Right renal cortex interstitium (tissue), 3 donors: ENCODE measurements at places on chromosomes 3 and 15.

DNA sequence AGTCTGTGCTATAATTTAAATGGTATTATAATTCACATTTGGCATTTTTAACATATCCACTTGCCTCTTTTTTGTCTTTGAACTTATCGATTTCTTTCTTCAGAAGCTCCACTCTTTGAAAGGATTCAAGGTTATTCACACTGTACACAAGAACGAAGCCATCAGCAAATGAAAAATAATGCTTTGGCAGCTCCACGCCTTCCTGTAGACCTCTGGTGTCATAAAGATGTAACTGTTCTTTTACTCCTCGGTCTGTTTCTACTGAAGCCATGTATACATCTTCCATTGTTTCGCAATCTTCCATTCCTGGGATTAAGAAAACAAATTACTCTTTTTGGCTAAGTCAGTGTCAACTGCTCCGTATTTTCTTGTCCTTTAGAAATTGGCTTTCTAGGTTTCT, 16.0 kb downstream of the NKIRAS1 start:
- no peak for DNase-seq

DNA sequence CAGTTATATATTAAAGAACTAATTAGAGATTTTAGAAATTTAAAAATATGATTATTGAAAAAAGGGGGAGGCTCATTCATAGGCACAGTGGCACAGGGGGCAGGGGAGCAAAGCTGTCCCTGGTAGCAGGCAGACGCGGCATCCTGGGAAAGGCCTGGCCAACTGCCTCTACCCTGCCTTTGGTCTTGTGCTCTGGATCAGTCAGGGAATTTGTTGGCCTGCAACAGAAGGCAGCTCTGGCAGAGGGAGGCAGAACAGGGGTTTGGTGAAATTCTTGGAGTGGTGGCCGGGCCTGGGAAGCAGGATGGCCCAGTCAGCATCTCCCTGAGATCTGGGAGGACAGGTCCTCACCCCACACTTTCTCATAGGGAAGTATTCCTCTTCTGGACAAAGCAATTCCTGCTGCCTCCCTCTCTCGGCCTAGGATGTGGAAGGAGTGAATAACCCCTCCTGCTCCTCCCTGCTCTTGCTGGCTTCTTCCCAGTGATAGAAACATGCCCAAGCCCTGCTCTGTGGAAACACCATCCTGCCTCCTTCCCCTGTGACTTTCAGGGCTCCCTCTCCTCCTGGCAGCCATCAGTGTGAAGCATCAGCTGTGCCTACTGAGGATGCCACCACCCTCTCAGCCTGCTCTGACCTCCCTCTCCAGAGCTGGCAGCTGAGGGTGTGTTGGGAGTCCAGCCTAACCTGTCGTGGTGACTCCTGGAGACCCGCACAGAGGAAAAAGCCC, 26.9 kb downstream of the PRR20G start:
- no peak for DNase-seq

DNA sequence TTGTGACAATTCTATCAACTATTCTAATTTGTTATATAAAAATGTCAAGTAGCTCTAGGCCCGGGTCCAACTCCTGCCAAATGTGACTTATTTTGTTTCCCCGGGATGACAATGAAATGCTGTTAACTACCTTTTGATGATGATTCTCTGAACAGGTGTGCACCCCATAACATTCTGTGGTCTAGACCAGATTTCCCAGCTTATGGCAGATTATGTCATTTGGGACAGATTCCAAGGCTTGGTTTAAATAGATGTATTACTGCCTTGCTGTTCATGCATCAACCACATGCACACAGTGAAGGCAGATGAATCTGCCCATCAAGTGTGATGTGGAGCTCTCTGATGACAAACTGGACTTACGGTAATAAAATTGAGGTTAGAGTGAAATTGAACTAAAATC, 150.5 kb downstream of the MECOM start:
- no peak for DNase-seq

- no peak for DNase-seq
Measured at GRCh38 chr15:74464216-74464615, 3.3 kb upstream of the UBL7 start.

DNA sequence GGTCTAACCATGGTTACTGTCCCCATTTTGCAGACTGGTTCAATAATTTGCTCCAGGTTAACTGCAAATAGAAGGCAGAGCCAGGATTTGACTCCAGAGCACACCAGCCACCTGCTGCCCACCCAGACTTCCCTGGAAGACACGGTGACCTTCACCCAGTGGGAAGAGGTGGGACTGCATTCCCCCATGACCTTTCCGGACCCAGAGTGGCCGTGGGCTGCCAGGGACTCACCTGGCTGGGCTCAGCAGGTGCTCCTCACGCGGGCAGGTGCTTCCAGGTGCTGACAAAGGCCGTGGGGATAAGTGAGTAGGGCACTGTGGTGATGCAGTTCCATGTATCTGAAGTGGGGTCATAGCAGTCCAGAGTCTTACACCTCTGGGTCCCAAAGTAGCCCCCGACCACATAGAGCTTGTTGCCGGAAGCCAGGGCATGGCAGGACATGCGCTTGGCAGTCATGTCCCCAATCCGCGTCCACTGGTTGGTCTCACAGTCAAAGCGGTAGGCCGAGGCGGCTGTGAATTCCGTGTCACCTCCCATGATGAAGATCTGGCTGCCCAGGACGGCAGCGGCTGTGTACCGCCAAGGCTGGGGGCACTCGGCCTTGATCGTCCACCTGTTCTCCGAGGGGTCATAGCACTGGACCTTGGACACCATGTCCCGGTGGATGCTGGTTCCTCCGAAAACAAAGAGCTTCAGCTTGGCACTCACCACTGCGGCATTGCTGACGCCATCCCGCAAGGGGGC, 26.8 kb downstream of the KLHL25 start:
- no peak for DNase-seq

- DNase-seq = no peak
Measured at GRCh38 chr3:184910664-184911063, 98.7 kb downstream of the VPS8 start.

DNA sequence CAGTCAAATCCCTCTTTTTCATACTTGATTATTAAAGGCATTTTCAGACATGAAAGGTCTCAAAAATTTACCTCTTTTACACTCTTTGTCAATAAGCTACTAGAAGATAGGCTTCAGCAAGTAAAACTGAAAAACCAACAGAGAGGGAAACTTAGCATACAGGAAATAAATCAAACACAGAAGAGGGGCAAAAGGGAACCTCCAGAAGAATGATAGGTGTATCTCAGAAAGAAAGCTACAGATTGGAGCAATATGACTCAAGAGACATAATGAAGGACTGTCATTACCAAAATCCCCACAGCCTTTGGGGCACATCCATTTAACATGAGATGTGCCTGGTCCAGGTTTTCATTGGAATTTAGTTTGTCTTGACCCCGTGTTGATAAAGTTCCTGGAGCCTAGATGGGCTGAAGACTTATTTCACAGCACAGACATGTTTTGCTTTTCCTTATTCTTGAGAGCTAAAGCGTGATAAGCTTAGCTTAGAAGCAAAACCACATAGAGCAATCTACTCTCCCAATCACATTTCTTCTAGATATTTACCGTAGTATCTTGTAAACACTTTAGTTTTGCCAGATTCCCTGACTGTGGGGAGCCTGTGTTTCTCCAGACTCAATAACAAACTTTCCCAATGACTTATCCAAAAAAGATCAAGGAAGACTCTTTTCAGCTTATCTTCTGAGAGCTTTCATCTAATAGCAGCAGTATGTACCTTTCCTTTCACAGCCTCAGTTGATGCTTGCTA, 11.7 kb downstream of the LRRFIP2 start:
- no peak for DNase-seq

- DNase-seq = no peak
Measured at GRCh38 chr3:62632510-62633294, 242.5 kb downstream of the CADPS start.

GRCh38 chr3:56323986-56324420, 144.3 kb downstream of the ERC2 start:
- no peak for DNase-seq

DNA sequence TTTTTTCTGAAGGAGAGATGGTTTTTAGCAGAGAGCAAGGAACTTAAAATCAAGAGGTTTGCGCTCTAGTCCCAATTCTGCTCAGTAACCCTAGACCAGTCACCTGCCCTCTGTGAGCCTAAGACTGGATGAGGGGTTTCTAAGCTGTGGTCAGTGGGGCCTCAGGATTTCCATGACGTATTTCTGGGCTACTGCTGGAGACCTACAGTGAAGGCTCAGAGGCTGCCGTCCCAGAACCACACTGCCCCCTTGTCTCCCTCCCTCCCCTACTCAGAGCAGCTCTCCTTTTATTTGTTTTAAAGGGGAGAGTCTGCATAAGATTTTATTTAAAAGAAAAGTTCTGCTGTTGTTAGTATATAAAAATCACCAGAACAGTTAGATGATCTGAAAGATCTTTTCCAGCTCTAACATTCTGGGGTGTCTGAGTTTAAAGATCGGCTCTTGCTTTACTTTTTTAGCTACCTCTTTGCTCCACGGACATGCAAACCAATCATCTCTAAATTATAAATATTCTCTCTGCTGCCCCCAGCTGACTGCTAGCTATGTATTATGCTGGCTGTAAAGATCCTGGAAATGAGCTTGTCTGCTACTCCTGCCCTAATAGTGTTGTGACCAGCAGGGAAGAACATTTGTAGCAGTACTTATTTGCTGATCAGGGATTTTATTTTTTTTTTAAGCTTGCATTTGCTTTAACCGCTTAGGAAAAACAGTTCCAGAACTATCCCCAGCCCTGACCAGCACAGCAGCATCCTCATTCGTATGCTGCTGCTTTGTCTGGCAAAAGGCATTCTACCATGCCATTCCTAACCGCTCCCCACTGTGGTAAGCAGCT, 28.6 kb upstream of the NDUFB4 start:
- no peak for DNase-seq

GRCh38 chr15:45285413-45285812, 33.4 kb downstream of the SLC28A2 start:
- DNase-seq = no peak

DNA sequence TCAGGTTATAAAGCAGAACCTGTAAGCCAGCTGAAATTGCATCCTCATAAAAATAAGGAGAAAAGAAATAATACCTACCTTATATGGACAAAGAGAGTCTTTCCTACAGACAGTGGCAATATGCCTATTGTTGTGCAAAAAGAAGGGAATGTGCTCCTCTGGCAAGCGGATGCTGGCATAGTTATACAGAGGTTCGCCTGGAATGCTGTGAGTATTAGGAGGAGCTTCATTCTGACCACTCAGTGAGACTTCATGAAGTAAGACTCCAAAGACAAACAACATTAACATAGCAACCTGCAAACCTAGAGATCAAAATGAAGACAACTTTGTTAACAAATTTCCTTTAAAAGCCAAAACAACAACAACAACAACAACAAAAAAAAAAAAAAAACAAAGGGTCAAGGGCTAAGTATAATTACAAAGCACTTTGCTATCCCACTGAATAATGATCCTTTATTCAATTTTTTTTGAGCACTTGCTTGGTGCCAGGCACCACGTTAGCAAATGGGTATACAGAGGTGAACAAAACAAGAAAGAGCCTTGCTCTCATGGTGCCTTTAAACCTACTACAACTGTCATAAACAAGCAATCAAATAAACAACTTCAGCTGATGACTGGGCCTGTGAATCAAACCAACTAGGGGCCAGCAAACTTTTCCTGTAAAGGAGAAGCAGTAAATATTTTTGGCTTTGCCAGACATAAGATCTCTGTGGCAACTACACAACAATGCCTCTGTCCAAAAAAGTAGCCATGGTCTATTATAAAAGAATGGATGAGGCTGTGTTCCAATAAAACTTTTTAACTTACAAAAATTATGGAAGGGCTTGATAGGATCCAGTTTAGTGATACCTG, 3.7 kb downstream of the EOGT start:
- no peak for DNase-seq

DNA sequence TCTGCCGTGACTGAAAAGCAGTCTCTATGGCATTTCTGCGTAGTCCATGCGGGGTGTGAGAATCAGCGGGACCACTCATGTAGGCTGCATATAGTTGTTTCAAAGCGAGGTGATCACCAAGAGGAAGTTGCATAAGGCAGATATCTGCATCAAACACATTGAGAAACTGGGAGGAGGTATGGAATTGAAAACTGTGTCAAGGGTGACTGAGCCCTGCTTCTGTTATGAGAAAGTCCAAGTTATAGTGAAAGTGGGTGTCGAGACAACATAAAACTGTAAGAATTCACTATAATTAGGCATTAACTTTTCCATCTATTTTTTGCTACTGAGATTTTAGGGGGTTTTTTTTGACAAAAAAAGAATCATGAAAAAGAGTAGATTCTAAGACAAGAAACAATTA, 109.3 kb downstream of the ZIC1 start:
- DNase-seq = no peak

DNA sequence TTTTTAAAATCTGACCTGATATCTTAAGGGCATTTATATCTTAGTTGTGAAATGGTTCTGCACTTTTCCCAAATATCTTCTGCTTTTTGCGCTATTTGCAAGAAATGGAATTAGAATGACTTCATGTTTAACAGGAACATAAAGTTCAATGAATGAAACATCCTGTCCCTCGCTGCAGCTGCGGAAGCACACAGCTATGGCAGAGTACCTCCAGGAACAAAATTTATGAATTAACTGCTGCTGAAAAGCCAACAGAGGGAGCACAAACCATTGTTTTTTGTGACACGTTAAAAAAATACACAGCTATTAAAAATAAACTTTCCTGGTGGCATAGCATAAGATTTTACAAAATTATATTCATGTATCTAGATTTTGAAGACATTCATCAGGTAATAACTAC, 404.4 kb upstream of the MDFIC2 start:
- no peak for DNase-seq

GRCh38 chr3:181326637-181327223, 337.2 kb upstream of the DNAJC19 start:
- DNase-seq = no peak

GRCh38 chr3:30354513-30354912, 251.9 kb upstream of the TGFBR2 start:
- no peak for DNase-seq

DNA sequence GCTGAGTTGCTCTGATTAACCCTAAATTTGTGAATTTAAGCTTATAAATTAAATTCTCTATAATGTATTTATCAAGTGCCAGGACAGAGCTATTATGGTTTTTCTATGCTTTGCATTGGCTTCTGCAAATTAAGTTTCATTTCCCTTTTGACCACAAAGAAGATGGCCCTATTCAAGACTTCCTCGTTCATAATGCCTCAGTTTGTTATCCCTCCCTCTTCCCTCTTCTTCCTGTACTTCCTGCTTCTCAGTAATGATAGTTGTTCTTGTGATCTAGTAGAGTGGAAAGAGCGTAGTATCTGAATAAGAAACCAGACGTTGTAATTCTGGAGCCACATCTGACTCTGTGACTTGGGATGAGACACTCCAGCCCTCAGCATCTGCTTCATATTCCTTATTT, 118.7 kb downstream of the CACNA1D start:
- DNase-seq = no peak

DNA sequence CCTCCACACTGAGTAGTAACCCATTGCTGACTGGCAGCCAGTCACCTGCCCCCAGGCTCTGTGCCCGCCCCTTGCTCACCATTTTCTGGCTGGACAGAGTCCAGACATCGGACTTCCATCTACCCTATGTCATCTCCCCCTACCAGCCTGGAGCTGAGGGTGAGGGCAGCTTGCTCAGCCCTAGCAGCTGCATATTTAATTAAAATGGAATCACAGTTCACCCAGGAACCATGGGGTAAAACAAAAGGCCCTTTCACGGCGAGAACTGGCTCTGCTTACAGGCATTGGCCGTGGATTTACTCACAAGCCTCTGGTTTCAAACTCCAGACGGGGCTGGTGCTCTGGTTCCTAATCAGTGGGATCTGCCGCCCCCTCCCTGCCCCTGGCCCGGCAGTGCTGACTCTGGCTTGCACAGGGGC, 94.9 kb upstream of the ATP2B2 start:
- no peak for DNase-seq

- peak; percentile 19 for DNase-seq
Measured at GRCh38 chr3:18529631-18530030, 104.5 kb upstream of the SATB1 start.
